ENCODE measurements at places on chromosomes 7 and 10.

GRCh38 chr10:79477456-79477855 is 32.0 kb upstream of the ZCCHC24 start:
- DNase-seq, result no peak

GRCh38 chr10:69734797-69735468 is 66.8 kb upstream of the COL13A1 start:
- no peak for DNase-seq

- DNase-seq, result no peak
These were observed 768.6 kb upstream of the SORCS1 start for GRCh38 chr10:107933076-107933475.

- no peak for DNase-seq
These were observed 75.1 kb downstream of the DNAH11 start for GRCh38 chr7:21617916-21618390.

DNA sequence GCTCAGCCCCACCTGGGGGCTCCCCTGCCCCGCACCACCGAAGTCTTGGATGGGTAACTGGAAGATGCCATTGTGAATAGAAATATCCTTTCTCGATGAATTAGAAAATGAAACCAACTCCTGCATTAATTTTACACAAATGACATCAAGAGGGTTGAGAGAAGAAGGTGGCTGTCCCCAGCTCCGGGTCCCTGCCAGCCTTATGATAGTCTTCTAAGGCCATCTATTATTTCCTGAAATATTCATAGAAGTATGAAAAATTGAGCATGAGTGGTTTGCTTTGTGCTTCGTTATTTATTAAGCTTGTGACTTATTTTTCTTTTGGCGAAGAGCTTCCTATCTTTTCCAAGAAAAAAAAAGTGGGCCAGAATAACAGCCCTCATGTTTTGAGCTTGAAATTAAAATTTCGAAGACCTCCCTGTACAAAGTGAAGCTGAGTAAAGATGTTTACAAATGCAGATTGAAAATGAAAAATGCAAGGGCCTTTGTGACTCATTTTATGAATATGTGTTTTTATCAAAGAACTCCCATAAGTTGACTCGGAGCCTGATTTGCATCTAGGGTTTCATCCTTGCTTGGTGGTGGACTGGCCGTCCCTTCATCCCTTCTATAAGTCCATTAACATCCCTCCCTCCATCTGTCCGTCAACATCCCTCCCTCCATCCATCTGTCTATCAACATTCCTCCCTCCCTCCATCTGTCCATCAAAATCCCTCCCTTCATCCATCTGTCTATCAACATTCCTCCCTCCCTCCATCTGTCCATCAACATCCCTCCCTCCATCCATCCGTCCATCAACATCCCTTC is 20.5 kb upstream of the CFAP46 start:
- DNase-seq, result no peak

DNA sequence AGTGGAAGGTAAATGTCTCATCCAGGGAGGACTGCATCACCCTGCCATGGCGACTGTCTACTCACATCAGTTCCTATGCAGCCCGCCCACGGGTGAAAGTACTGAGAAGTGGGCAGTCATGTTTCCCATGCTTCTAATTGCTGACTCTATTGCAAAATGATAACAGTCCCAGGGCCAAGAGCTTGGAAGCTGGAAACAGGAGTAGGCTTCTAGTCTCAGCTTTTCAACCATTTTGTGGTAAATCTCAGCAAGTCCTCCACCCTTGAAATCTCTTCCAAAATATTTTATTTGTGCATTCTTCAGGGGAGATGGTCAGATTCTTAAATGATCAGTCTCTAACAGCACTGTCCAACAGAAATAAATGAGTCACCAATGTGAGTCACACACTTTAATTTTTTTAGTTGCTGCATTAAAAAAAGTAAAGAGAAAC is 48.1 kb upstream of the TARP start:
- DNase-seq, result no peak

DNA sequence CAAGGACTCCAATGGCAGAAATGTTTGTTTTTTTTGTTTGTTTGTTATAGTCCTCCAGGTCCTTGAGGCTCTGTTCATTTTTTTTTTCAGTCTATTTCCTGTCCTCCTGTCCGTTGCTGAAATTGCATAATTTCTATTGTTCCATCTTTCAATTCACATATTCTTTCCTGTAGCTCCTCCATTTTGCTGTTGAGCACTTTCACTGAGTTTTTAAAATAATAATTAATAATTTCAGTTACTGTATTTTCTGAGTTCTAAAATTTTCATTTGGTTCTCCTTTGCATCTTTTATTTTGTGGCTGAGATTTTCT is 202.3 kb upstream of the AGR3 start:
- no peak for DNase-seq

DNA sequence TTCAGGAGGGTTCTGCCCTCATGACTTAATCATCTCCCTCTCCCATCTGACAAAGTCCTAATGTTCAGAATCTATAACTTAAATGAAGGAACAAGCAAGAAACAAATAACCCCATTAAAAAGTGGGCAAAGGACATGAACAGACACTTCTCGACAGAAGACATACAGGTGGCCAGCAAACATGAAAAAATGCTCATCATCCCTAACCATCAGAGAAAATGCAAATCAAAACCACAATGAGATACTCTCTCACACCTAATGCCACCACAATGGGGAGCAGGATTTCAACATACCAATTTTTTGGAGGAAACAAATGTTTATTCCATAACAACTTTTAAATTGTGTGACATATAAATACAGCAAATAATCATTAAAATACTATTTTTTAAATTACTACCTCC is 3.0 kb upstream of the HTR7 start:
- DNase-seq, result no peak

GRCh38 chr7:84138411-84138810 is 56.2 kb downstream of the SEMA3A start:
- DNase-seq, result no peak

DNA sequence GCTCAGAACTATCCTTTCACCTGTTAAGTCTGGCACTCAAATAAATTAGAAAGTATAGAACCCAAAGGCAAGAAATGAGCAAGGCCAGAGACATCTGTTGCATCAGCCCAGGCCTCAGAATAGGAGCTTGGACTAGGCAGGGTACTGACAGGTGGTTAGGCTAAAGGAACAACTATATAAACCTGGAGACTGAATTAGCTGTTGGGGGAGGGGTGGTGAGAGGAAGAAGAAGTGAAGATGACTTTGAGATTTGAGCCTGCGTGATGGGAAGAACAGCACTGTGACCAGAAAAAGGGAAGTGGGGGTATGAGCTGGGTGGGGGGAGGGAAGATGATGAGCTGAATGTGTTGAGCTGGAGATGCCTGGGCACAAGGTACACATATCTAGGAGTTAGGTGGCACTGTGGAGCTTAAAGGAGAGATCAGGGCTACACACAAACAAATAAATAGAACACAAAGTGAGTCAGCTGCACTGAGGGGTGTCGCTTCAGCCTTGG is 244.7 kb downstream of the PTEN start:
- no peak for DNase-seq

- no peak for DNase-seq
These were observed 108.6 kb downstream of the LRRC4 start for GRCh38 chr7:127922656-127923055.

DNA sequence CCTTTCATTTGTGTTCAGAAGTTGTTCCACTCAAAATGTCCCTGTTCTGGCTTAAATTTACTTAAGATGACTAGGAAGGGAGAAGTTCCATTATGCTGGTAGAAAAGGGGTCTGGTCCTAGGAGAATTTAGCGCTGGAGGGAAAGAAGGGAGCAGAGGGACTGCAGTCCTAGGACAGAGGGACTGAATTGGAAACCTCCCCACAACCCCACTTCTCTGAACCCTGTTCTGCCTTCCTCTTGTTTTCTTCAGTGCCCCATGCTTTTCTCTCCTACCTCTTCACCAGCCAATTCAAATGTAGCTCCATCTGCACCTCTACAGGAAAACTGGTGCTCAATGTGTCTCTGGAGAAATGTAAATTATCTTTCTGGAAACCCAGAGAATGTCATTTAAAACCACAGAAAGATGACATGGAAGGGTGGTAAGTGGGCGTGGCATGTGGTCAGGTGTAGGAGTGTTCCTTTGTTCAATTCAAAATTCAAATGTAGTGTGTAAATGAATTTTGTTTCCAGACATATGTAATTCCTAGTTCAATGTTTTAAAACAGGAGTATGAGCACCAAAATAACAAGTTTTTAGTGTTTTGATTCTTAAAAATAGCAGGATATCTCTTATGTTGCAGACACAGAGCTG is 24.0 kb upstream of the RHOBTB1 start:
- DNase-seq, result no peak

DNA sequence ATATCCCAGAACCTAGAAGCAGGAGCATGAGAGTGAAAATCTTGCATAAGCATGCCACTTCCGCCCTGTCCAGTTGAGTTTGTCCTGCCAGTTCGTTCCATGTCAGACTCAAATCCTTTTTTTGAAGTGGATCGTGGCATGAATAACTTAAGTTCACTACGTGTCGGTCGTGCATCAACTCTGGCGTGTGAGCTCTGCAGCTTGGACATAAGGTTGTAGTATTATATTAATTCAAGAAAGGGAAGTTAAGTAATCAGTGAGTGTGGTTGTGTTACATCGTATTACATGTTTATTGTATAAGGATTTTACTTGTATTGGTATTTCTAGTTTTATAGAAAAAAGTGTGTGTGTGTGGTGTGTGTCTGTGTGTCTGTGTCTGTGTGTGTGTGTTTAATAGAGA is 23.0 kb downstream of the CDC123 start:
- no peak for DNase-seq

- no peak for DNase-seq
These were observed 266.9 kb downstream of the TNS3 start for GRCh38 chr7:47314728-47315607.

- no peak for DNase-seq
These were observed 87.1 kb downstream of the CYP26A1 start for GRCh38 chr10:93160829-93161228.

- DNase-seq, result no peak
These were observed 250.4 kb upstream of the TCERG1L start for GRCh38 chr10:131561897-131562296.

DNA sequence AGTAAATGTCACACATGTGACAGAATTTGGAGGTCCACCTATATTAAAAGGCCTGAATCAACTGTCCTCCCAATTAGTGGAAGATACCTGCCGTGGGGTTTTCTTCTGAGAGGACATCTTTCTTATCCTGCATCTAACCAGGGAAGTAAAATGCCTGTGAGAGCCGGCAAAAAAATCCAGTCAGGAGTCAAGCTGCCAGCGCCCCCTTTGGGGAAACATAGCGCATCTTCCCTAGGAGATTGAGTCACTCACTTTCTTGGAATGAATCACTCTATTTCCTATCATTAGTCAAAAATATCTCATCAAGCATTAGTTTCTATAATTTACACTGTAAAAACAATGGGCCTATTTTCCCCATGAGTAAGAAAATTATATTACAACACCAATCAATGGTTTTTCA is 66.4 kb upstream of the ANK3 start:
- no peak for DNase-seq

DNA sequence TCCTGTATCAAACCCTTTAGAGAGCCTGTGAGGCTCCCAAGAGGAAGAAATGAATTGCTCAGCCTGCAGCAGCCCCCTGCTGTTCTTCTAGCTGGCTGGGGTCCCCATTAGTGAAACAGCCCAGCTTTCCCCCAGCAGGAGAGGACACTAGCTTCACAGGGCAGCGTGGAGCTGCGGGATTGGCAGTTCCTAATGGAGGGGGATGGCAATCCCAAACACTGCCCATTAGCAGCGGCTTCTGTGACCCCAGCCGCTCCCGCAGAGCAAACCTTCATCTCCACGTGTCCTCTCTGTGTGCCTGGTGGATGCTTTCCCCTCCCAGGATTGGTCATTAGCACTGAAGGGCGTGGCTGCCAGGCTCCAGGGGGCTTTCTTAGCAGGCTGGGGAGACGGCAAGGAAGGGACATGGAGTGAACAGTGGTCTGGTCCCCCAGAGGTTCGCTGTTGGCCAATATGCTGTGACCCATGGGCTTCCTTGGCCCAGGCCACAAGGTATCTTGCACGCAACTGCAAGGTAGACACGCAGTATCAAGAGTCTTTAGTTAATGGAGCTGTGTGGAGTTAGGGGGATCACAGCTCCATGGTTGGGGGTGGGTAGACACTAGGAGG is 322.5 kb upstream of the ZMIZ1 start:
- DNase-seq, result no peak

GRCh38 chr7:79453558-79454360 is at the start of gene MAGI2:
Gene MAGI2 (minus strand): TSS chr7:79453667. CDS start chr7:79453320, 347 bp downstream.
- no peak for DNase-seq

- no peak for DNase-seq
These were observed 52.8 kb upstream of the GPR26 start for GRCh38 chr10:123613346-123613850.

- no peak for DNase-seq
These were observed 670.0 kb downstream of the XPNPEP1 start for GRCh38 chr10:109253306-109253705.

GRCh38 chr7:51209426-51209825 is 107.2 kb downstream of the COBL start:
- DNase-seq, result no peak

DNA sequence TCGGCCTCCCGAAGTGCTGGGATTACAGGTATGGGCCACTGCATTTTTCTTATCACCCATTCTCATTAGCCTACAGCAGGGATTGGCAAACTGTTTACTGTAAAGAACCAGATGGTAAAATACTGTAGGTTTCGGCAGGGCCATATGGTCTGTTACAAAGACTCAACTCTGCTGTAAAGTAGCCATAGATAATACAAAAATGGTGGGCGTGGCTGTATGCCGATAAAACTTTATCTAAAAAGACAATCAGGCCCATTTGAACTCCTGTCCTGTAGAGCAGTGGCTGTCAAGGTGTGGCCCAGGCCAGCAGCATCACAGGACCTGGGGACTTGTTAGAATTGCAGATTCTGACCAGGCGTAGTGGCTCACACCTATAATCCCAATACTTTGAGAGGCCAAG is 134.3 kb downstream of the CUX1 start:
- peak; percentile 1 for DNase-seq

DNA sequence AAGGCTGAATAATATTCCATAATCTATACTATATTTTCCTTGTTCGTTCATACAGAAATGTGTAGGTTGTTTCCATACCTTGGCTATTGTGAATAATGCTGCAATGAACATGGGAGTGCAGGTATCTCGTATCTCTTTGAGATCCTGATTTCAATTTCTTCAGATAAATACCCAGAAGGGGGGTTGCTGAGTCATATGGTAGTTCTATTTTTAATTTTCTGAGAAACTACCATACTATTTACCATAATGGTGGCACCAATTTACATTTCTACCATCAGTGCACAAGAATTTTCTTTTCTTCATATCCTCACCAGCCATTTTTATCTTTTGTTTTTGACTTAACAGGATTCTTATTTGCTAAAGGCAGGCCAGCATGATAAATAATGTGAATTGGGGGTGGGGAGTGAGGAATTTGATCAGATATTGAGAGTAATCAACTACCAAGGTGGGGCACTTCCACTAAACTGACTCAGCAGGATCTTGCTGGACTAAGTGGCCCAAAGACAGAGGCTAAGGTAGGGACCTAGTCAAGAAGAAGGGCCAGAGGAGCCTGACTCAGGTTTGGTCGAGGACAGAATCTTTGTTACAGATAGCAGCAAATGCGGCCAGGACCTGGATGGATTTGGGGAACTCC is 21.5 kb upstream of the CCSER2 start:
- DNase-seq, result no peak

DNA sequence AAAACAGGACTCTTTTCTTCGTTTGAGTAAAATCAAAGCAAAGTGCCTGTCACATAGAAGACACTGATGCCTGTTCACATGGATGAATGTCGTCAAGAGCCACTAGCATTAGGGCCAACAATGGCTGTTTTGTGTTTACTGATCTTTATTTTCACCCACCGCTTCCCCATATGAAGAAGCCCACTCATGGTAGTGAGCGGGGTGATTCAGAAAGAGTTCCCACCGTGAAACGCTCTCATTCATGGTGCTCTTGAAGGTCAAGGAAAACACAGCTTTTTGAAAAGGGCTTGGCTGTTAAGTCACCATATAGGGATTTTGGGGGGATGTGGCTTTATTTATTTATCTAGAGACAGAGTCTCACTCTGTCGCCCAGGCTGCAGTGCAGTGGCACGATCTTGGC is 12.5 kb downstream of the PROSER2 start:
- no peak for DNase-seq
